GM04504 (cell line): ENCODE measurements at places on chromosomes 16 and 17.

DNA sequence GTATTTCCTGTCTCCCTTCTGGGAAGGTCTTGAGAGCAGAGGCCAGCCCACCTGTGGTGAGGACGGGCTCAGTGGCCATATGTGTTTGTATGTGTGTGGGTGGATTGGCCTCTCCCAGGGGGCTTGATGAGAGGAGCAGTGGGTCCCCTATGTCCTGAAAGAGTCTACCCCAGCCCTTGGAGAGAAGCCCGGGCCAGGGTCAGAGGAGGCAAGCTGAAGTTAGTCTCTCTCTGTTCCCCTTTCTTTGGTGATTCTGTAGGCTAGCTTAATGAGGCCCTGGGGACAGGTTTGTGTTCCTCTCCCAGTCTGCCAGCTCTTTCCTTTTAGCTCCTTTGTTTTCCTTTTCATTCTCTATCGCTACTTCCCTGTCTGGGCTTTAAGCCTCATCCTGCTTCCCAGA is 23.8 kb upstream of the NFATC3 start:
- DNase-seq: no peak

GRCh38 chr17:43308999-43309398 is 75.2 kb upstream of the RNU2-1 start:
- no peak for DNase-seq

DNA sequence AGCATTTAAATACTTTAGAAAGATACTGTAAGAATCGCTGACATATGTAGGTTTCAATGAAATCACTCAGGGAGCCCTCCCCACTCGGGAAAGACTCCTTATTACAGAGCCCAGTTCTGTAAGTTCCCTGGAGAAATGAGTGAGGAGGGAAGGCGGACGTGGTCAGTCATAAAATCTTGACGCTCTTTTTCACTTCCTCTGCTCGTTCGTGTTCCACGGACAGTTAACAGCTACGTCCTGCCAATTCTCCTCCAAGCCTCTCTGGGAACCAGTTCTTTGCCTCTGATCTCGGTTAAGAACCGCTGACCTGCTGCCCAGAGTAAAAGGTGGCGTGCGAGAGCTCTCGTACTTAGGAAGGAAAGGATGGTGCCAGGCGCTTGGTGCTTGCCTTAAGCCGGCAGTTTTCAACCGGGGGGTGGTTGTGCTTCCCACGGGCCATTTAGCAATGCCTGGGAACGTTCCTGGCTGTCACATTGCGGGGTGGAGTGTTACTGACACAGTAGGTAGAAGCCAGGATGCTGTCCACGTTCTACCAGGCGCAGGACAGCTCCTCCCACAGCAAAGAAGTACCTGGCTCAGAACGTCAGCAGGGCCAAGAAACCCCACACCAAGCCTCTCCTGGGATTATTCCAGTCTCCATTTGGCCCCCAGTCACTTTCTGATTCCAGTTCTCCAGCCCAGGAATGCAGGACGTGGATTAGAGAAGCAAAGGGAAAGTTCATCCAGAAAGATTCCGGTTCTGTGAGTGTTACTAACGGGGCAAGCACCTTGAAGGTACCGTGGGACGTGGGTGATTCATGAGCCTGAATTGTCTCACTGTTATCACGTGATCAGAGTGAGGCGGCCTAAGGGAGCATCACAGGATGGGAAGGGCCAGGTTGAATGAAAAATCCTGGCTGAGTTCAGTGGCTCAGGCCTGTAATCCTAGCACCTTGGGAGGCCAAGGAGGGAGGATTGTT is 87.7 kb downstream of the MRM3 start:
- DNase-seq: peak; percentile 83

- peak; percentile 68 for DNase-seq
Observed at GRCh38 chr16:89325861-89326471, 108.5 kb downstream of the ZNF778 start.

DNA sequence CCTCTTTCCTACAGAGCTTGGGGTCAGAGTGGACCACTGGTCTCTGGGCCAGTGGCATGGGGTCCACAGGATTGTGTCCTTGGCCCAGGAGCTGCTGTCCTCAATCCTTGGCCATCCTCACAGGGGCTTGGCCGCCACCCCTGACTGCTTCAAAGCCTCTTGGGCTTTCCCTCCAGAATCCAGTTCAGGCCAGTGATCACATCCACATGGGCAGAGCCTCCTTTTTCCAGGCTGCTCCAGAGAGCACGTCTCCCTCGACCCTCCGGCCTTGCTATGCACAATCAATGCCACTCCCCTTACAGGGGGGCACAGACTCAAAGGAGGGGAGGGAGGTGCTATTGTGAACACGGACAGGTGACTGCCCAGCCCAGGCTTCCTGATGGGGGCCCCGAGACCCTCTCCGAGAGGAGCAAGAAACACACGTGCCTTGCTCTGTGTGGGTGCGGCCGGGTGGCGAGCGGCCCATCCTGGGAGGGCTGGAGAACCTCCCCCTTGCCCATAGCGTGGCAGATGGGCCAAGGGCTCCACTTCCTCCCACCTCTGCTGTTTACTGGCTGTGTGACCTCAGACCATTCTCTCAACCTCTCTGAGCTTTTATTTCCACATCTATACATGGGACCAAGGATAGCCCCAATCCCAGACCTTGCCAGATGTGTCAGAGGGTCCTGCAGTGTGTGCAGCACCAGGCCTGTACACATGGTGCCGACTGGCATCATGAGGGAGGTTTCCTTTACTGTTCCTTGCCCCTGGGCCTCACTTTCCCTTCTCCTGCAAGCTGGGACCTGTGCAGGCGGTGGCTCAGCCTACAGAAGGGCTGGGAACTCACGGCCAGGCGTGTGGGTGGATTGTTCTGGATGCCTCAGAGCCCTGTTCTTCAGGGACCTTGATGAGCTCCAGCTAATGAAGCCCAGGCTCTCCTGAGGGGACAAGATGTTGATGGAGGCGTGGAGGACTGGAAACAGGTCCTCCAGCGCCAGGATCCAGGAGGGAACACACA is 229.0 kb upstream of the GSE1 start:
- no peak for DNase-seq

DNA sequence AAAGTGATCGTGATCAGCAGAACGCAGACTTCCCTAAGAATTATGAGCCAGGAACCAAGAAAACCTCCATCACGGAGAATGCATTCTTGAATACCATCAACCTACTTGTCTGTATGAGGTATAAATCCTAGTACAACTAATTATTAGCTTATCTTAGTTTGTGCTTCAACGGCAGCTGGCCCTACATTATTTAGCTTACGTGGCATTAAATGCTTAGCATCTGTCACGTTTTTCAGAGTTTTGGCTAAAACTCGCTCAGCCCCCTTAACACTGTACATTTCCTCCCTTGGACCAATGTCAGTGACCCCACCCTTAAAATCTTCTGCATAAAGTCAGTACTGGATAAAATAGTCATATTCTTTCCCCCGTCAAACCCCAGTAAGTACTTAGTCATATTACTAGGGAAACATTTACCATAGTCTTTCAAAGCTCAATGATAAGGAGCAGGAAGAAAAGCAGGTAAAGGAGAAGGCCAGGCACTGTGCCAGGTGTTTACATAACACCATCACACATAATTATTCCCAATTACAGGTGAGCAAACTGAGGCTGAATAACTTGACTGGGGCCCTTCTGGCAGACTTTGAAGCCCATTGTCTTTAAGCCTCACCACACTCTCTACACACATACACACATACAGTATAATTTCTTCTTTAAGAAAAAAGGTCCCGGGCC is 16.6 kb upstream of the TXNDC11 start:
- DNase-seq: no peak

GRCh38 chr16:87065446-87066132 is 251.6 kb downstream of the C16orf95 start:
- DNase-seq: no peak

DNA sequence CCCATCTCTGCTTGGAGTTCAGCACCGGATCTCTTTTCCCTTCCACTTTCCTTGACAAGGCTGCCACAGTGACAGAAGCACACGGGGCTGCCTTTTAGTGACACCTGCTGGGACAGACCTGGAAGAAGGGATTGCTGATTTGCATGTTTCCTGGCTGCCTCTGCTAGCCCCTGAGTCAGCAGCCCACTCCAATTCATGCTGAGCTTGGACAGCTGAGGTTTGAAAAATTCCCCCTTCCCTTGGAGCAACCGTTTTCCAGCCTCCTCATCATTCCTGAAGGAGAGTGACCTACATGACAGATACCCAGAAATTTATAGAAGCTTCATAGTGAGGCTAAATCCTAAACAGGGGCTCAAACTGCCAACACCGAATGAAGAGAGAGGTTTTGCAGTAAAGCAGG is 18.8 kb upstream of the RBL2 start:
- no peak for DNase-seq

DNA sequence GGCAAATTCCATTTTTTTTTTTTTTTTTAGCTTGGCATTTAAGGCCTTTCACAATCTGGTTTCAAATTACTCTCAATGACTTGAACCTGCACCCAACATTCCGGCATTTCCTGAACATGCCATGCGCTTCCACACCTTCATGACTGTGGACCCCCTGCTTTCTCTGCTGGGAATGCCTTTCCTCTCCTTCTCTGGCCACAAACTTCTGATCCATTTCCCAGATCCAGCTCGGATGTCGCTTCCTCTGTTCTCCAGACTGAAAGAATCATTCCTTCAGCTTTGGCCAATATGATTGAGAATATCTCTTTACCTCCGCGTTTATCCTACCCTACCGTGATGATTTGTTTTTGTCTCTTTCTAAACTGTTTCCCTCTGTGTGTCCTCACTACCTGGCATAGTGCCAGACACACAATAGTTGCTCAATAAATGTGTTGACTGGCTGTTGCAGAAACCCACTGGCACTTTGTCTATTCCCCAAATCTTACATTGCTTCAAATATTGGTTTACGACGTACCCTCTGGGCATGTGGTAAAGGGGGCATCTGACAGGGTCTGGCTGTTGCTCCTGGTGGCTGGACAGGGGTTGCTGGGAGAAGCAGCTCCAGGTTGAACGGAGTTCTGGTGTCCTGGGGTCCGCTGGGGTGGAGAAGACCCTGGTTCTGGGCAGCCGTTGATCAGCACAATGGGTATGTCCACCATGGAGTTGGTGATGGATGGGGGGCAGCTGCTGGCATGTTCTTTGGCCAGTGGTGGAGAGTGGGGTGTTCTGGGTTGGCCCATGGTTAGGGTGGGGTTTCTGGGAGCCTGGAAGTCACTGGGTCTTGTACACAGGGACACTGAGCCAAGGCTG is 14.7 kb downstream of the TNS4 start:
- peak; percentile 46 for DNase-seq

DNA sequence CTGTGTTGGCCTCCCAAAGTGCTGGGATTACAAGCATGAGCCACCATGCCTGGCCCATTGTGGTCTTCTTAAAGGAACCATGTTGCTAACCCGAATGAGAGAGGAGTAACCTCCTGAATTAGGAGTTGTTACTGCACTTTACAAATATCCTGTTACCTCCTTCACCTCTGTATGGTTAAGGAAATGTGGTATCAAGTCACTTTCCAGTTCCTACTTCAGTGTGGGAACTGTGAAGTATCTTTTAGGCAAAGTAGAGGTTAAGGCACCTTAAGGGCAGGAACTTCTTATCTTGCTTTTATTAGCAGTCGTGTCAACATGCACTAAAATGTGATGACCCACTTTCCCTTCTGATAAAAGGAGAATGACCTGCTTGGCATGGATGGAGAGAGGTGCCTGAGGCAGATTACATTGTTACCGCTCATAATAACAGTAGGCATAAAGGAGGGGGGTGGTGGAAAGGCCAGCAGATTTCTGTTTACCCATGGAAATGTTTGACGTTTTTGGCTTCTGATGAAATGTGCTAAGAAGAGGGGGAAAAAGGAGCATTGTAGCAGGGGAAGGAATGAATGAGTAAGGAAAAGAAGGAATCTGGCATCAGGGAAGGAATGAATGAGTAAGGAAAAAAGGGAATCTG is 28.5 kb downstream of the FTO start:
- DNase-seq: no peak

DNA sequence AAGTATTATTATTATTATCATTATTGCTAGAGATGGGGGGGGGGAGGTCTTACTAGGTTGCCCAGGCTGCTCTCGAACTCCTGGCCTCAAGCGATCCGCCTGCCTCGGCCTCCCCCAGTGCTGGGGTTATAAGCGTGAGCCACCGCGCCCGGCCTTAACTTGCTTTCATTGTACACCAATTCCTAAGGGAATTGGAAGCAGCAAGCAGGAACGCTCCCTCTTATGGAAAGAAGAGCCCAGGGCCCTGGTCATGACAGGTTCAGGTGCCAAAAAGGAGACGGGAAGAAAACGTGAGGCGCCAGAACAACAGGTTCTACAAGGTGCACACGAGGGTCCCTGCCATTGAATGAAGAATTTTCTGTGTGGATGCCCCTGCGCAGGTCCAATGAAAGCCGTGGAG is 540 bp upstream of the RPL38 start:
- no peak for DNase-seq

DNA sequence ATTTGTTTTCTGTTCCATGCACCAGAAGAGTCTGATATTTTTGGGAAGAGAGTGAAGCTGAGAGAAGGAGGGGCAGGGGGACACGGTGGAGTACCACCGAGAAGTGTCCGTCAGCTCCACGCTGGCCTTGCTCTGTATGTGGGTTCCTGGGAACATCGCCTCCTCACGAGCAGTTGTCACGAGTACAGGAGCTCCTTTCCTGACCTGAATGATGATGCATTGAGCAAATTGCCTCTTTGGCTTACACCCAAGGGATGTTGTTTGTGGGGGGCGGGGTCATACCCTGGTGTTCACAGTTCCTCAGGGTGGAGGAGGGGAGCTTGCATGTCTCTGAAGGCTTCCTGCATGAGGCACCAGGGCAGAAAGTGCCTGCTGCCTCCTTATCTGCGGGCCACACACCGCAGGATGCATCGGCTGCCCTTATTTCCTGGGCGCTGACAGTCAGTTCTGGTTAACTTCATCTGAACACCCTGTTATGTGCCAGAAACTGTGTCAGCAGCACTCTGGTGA is 36.2 kb downstream of the RGS9 start:
- no peak for DNase-seq

GRCh38 chr17:55576996-55577586 is 65.8 kb upstream of the SMIM36 start:
- peak; percentile 54 for DNase-seq

- DNase-seq: no peak
Observed at GRCh38 chr17:17322516-17323510, 19.6 kb downstream of the NT5M start.

GRCh38 chr17:50957600-50958575 is 91.7 kb upstream of the TOB1 start:
- no peak for DNase-seq

- DNase-seq: no peak
Observed at GRCh38 chr16:88469615-88470395, 16.7 kb downstream of the ZFPM1 start.

DNA sequence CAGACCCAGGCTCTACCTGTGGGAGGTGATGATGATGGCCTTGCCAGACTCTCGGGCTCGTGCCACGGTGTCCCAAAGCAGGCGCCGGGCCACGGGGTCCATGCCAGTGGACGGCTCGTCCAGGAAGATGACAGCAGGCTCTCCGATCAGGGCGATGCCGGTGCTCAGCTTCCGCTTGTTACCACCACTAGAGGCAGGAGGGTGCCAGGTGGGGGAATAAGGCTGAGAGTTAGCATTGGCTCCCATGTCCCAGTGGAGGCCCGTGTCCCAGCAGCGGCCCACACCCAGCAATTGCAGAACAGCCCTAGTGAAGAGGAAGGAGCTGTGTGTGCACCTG is 10.3 kb upstream of the RNPS1 start:
- no peak for DNase-seq
